ENCODE measurements at places on chromosomes 16 and 17. TPM values are rescaled to one million over a fixed set of nuclear protein-coding genes. Genes with fewer than 3 reads are reported as not detected.

DNA sequence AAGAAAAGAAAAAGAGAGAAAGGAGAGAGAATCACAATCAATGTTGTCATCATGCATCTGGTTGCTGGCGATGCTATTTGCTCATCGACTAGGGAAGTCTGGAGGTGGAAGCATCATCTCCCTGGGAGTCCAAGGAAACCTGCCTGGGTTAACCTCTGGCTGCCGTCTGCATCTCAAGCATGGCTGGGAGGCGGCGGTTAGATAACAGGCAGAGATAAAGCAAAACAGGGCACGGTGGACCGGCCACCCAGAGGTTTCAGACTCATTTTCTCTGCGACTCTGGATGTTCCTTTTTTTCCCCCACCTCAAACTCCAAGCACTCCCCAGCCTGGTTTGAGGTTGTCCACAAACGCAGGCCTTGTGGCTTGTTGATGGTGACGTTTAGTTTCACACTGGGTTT, 161.2 kb downstream of the ENGASE start:
- no peak for DNase-seq

DNA sequence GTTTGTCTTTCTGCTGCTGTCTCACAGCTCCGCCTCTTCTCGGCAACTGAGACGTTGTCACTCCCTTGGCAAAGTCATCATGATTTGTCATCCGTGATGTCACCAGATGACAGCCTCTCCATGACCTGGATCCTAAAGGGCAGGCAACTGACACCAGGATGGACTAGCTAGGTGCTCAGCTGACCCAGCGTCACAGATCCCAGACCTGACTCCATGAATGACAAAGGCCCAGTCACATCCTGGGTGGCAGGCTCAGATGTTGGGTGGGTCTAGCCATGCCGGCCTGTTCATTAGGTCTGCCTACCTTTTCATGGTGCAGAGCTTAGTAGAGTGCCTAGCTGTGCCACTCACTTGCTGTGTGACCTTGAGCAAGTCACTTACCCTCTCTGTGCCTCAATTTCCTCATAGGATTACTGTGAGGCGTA, 3.8 kb upstream of the TMEM238L start:
- no peak for DNase-seq

GRCh38 chr17:3639981-3640596, 3.5 kb downstream of the CTNS start:
- no peak for DNase-seq

- no peak for DNase-seq
These were observed 18.4 kb downstream of the CNTNAP1 start for GRCh38 chr17:42700586-42701289.

The CHST5 gene
- 0.09 TPM for total RNA-seq

The NPIPA8 gene
- 0.40 TPM for total RNA-seq

GRCh38 chr17:8647202-8647601, 16.7 kb upstream of the MYH10 start:
- no peak for DNase-seq

The PPP1R27 gene
- not detected for total RNA-seq

DNA sequence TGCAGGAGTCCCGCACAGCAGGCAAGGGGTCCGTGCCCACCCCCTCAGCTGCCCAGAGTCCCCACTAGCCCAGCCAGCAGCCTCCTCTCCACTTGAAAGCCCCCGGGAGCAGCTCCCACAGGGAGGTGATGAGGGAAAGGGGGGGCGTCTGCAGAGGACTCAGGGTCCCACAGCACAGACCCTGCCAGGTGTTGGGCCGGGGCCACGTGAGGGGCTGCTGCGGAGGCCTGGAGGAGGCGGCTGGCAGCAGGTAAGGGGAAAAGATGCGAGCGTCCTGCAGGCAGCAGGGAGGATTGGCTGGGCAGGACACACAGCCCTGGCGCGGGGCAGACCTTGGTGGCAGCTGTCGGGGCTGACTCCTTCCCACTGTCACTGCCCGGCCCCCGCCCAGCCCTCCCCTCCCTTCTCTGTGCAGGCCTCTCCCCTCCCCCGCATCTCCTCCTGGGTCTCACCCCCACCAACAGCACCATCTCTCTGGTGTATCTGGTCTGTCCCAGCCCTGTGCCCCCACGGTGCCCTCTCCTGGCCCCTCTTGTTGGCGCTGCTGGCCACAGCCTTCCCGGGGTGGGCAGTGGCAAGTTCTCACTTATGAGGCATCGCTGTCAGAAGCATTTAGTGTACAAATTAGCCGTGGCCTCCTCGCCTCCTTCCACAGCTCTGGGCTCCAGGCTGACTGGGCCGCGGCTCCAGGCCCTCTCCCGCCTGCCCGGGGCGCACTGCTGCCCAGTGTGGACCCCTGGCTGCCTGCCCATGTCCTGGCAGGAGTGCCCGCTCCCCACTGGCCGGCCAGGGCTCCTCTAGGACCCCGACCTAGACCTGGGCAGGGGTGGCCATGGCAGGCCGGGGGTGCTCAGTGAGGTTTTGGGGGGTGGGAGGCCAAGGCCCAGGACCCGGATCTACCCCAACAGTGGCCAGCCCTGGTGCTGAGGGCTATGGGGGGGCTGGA, 4.4 kb upstream of the PRR35 start:
- no peak for DNase-seq

The SLC16A13 gene
- 3.8 TPM for total RNA-seq

- DNase-seq = no peak
These were observed 57.6 kb downstream of the AMFR start for GRCh38 chr16:56367764-56368163.

GRCh38 chr16:47037396-47037745, 63.9 kb upstream of the DNAJA2 start:
- no peak for DNase-seq

The TAOK2 gene
- total RNA-seq = 55.9 TPM
